ENCODE measurements at places on chromosomes 7 and 10. TPM values are rescaled to one million over a fixed set of nuclear protein-coding genes. Genes with fewer than 3 reads are reported as not detected.

- DNase-seq = no peak
These were observed 384.5 kb downstream of the HGF start for GRCh38 chr7:81385370-81385769.

DNA sequence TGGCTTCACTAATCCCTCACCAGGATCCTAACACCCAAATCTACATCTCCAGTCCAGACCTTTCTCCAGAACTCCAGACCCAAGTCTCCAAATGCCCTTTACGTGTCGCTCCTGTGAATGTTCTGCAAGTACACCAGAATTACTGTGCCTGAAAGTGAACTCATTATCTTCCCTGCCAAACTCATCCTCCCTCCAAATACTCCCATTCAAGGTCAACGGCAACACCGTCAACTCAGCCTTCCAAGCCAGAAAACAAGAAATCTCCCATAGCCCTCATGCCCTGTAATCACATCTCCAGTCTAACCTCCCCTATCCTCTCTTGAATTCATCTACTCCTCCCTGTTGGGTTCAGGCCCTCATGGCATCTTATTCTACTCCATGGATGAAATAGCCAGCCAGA, 12.3 kb downstream of the CREB3L2 start:
- no peak for DNase-seq

- DNase-seq = no peak
These were observed 142.9 kb downstream of the CDH23 start for GRCh38 chr10:71539442-71540118.

DNA sequence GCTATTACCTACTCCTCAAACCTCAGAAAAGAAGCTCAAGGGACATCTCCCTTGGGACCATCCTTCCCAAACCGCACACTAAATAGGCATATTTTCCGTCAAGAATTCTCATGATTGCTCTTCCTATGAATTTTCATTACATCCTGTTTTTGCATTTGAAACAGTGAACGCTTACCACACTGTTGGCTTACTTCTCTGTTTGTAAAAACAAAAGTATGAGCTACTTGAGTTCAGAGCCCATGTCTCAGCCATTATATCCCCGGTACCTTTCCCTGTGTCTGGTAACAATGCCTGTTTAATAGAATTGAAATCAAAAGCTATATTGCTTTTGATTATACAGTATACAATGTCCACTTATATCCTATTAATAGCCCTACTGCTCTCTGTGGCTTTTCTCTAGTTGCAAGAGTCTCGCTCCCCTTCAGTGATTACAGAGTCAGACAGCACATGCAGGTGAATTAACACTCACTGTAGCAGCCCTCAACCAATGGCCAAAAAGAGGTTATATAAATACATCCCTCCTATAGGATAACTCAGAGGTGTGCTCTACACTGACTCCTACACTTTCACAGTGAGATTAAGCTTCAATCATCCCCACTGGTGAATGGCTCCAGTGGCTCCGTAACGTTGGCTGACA, 264.4 kb downstream of the SORCS1 start:
- no peak for DNase-seq

DNA sequence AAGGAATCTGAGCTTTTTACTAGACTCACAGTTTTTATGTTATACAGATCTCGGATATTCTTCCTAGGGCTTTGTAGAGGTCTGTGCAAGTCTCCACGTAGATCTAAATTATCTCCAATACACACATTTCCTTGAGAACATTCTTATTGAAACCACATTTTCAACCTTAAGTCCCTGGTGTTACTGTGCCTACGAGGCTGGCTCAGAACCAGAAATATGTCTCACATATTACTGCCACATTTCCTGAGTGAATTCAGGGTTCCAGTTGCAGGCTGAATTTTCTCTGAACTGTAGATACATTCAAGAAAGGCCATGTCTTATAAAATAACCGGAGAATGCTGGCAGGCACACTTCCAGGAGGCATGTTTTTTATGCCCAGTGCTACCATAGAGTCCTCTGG, 46.5 kb downstream of the INHBA start:
- DNase-seq = no peak

GRCh38 chr7:47292832-47293309, 289.0 kb downstream of the TNS3 start:
- DNase-seq = no peak

- DNase-seq = no peak
These were observed 268.6 kb downstream of the SDK1 start for GRCh38 chr7:3569643-3570042.

DNA sequence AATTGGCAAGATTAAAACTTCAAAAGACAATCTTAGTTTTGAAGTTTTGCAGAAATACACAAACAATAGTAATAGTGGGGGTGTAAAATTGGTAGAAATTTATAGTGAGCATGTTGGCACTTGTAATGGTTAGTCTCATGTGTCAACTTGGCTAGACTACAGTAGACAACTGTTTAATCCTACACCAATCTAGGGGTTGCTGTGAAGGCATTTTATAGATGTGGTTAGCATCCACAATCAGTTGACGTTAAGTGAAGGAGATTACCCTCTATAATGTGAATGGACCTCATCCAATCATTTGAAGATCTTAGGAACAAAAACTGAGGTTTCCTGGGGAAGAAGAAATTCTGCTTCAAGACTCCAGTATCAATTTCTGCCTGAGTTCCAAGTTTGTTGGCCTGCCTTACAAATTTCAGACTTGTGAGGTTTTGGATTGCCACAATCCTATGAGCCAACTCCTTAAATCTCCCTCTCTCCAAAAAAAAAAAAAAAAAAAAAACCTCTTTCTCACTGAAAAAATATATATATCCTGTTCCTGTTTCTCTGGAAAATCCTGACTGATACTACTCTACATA, 531.6 kb upstream of the IGFBP3 start:
- no peak for DNase-seq

GRCh38 chr10:3278771-3279170, 106.2 kb upstream of the PITRM1 start:
- no peak for DNase-seq

DNA sequence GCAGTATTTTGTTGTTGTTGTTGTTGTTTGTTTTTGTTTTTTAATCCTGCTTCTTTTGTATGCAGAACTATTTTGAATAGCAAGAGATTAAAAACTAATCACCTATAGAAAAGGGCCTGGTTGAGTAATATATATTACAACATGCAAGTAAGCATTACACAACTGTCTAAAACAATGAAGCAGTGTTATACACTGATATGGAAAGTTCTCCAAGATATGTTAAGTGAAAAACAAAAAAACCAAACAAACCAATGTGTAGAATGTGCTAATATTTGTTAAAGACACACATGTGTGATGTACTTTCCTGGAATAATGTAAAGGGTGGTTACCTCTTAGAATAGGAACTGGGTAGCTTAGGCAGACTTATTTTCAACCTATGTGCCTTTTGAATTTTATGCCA, 117.4 kb downstream of the ZNF365 start:
- DNase-seq = no peak

ACTL6B gene
- total RNA-seq = 0.93 TPM

PLAU gene
- total RNA-seq = 13.3 TPM
